ENCODE measurements at places on chromosomes 2 and 18.

DNA sequence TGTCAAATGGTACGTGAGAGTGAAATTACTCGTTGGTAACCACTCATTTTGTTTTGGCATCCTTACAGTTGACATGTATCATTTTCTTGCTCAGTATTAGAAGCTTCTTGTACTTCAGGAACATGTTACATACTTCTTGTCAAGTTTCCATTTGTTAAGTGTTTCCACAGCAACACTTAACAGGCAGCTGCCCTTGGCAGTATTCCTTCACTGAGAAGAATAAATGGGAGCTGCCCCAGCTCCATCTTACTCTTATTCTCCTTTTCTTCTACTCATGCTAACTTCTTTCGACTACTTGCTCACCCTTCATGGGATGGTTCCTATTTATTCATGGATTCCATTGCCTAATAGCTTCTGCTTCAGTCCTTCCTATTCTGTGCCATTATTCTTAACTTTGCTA is 60.1 kb upstream of the TUBA3E start:
- no peak for DNase-seq

- no peak for DNase-seq
Observed at GRCh38 chr2:216618785-216619184, 14.4 kb upstream of the IGFBP2 start.

DNA sequence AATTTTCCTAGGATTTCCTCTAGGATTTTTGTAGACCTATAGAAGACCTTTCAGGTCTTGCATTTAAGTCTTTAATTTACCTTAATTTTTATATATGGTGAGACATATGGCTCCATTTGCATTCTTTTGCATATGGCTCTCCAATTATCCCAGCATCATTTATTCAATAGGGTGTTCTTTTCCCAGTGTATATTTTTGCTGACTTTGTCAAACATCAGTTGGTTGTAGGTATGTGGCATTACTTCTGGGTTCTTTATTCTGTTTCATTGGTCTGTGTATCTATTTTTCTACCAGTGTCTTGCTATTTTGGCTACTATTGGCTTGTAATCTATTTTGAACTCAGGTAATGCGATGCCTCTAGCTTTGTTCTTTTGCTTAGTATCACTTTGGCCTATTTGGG is 239.8 kb upstream of the CNTNAP5 start:
- no peak for DNase-seq

- DNase-seq, result no peak
Observed at GRCh38 chr18:27847412-27847811, 329.5 kb downstream of the CDH2 start.
